ENCODE measurements at places on chromosomes 4 and X.

DNA sequence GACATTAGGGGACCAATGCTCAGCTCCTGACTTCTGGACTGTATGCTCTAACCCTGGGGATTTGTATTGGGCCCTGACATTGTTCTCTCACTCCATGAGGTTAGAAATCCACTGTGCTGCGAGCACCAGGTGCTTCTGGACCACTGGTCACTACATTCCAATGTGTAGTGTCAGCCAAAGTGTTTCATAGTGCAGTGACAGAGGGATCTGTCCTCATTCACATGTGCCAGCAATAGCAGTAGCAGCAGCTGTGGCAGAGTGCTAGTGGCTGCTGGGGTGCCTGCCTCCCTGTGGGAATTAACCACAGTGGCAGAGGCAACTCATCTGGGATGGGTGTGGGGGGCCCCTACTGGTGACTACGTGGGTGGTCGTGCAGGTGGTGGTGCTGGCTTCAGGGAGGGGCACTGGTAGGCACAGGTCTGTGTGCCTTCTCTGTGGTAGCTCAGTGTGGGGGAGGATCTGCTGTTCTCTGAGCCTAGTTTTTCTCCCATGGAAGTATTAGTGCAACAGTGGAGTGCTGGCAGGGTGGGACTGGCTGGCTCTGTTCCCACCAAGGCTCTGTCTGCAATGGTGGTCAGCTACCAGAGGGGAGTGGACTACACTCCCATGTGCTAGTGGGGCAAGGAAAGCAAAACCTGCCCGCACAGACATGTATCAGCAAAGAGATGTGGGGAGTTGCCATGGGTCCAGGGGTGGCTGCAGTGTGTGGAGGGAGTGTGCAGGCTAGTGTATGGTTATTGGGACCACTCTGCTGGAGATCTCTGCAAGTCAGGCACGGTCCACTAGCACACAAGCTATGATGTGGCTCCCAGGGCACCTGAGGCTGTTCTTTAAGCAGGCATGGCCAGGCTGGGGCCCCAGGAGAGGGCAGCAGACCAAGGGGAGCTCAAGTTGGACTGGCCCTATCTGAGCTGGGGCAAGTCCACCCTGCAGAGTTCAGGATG, 78.5 kb downstream of the SCLT1 start:
- DNase-seq, result no peak

- no peak for DNase-seq
Observed at GRCh38 chrX:23904096-23904495, 3.6 kb downstream of the APOO start.

DNA sequence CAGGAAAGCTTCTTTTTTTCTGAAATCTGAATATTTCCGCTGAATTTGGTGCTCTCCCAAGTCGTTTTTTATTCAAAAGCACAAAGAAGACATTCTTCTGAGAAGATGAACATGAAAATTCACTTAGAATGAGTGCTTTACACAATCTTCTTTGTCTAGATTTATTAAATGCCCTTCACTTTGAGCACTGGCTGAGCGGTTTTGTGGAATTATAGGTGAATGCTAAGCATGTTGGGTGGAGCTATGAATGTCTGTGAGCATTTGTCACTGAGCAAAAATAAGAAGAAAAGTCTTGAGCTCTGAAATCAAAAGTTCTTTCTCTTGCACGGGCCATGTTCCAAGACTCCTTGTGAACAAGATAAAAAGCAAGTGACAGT, 13.1 kb downstream of the GASK1B start:
- no peak for DNase-seq

DNA sequence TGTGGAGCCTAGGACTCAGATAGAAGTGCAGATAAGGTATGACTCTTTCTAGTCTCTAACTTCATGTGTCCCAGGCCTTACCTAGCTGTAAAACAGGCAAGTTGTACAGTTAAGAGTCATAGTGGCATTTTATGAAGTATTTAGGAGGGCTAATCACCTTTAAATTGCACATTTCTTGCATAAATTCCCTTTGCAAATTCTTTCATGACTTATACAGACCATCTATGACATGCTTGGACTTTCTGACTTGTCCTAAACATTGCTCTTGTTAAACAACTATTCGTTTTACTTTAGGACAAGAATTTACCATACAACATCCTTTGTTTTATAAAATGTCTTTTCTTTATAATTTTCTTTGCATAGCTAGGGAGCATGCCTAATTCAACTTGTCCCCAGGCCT, 7.8 kb upstream of the RRAGB start:
- no peak for DNase-seq

DNA sequence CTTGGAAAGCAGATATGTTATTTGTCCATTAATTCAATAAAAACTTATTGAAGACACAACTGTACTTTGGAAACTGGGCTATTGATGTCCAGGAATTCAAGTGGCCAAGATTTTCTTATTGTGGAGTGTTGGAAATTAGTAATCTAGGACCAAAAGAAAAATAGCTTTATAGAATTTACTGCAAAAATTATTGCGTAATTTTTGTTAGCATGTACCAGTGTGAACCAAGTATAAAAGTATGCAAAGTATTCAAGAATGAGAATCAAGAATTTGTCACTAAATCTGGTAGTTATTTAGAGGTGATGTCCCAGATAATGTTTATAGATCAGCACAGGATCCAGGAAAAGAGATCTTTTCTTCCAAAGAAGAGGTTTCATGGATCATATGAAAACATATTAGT, 468.9 kb upstream of the CTSO start:
- no peak for DNase-seq

GRCh38 chr4:130478406-130478805, 1382.5 kb downstream of the C4orf33 start:
- DNase-seq, result no peak

GRCh38 chr4:151555151-151555945, 146.4 kb downstream of the FHIP1A start:
- DNase-seq, result no peak

DNA sequence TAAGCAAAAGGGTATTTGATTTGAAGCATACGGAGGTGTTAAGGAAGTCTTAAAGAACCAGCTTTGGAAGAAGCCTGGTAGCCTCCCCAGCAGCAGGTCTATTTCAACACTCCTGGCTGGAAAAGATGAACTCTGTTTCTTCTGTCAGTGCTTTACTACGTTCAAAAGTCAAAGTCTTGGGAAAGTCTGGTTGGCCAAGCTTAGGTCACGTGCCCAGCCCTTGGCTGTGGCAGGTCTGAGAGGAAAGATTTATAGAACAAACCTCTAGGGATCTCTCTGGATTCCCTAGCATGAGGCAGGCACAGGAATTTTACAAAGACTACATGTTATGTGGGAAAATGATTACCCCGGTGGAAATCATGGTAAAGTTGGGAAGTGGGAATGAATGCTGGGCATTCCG, 8.6 kb upstream of the ARHGAP10 start:
- DNase-seq, result no peak

GRCh38 chr4:21921526-21922180, 26.9 kb downstream of the KCNIP4 start:
- no peak for DNase-seq

DNA sequence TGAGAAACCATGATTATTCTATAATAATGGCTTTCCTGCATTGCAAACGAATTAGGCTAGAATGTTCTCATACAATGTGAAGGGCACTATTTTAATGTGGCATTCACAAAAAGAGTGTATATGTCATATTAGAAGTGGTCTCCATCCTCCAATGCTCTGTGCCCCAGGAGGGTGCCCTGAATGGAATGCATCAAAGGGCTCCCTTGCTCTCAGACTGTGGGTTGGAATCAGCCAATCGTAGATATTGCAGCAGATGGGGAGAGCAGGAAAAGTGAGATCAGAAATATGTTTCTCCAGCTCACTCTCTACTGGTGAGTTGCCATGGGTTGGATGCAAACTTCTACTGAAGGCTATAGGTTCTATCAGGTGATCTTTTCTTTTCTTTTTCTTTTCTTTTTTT, 11.9 kb upstream of the NSUN7 start:
- no peak for DNase-seq

- no peak for DNase-seq
Observed at GRCh38 chr4:4440333-4441061, 53.6 kb downstream of the NSG1 start.

DNA sequence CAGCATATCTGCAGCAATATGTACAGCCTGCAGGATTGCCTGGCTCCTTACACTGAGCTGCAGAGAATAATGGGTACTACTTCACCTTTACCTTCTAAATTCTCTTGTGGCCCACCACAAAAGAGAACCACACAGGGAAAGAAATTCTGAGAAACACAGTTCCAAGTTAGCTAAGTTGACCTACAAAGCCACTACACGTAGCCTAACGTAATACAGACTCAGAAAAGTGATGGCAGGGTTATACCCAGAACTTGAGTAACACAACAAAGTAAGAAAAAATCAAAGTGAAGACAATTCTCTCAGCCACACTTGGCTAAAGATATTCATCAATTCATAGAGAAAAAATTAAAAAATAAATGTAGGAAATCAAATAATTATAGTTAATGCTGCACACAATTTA, 26.4 kb upstream of the SRPX start:
- no peak for DNase-seq

DNA sequence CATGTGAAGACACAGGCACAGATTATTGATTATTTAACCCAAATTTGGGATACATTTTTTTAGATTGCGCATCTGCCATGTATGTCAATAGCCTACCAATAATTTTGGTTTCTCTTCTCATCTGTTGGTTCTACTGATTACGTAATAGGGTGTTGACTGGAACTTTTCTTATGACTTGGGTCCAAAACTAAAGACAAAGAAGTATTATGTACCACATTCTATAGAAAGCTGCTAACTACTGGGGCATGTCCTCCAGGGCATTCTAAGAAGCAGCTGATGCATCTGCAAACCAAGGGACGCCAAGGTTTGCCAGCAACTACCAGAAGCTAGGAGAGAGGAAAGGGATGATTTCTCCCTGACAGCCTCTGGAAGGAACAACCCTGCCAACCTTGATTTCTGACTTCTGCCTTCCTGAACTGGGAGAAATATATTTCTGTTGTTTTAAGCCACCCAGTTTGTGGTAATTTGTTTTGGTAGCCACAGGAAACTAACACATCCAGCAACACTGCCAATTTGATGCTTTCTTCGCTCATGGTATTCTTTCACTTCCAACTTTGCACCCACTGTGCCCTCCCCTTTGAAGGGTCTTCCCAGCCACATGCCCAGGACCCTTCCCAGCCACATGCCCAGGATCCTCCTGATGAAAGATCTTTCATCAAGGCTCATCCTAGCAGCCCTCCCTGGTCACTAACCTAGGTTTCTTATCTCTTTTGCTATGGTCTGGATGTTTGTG, 15.9 kb upstream of the TLR1 start:
- no peak for DNase-seq

- no peak for DNase-seq
Observed at GRCh38 chrX:146208821-146209220, 391.2 kb downstream of the SLITRK2 start.

DNA sequence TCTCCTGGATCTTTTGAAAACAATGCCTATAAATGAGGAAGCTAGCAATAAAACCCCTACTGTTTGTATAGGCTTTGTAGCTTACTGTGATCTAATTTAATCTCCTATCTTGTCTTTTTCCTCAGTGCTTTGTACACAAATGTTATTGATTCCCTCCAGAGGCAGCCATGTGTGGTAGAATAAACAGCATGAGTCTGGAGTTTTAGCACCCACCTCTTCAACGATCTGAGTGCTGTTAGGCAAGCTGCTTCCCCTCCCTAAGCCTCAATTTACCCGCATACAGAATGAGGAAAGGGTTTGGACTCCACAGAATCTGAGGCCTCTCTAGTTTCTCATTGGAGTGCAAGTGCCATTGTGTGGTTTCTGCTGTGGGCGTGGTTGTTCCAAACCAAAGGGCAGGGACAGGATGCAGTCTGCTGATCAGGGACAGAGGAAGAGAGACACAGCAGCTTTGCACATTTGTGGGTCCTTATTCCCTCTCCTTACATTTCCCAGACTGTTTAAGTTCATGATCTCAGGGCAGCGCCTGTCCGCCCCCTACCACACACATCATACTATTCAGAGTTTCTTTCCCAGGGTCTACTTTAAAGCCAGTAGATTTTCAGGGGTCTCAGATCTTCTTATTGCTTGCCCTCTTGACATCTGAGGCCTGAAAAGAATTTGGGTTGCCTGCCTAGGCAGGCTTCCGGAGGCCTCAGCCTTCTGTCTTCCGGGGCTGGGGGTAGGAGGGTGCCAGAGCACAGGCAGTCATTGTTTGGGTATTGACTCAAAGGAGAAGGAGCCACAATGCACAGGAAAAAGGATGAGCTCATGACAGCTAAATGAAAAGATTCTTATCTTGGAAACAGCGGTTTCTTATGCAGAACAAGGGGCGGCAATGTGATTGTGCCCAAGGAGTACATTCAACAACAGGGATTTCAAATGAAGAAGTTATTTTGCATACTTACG, 114.9 kb upstream of the TEX13D start:
- DNase-seq, result peak; percentile 6

DNA sequence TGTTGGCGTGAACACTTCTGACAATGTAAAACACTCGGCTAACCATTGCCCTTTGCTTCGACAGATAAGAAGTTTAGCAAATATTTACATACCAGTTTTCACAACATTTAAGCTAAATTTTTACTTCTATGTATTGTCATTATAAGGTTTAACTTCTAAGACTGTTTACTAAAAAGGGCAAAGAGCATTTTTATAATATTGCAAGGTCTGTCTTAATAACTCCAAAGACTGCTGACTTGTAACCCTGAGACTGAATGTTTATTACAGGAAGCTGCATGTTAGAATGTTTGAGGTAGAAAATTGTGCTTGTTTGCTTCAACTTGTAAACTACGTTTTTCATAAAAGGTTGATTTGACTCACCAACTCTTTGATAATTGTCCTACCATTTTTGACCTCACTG, 213.2 kb upstream of the RPS6KA3 start:
- DNase-seq, result no peak

DNA sequence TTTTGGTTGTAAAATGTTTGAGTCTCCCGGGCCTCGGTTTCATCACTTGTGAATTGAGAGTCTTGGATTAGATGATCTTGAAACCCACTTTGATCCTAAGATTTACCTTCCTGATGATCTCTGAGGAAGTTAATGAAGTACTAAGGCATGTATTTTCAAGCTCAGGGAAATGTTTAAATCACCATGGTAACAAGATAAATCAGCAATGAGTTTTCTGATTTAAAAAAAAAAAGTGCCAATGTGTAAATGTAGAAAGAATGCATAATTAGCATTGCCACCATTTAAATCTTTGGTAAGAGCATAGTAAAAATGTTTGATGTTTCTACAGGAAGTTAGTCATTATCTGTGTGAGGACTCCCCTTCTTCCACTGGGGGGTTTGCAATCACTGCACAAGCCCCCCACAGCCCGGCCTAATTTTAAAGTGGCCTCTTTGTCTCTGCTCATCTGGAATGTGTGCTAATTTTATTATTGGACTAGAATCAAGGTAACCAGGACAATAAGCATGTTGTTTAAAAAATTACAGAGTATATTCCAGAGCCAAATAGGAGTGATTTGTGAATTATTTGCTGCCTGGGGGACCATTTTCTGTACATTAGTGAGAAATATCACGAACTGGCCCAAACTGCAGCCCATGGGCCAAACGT, 93.6 kb downstream of the SLC34A2 start:
- DNase-seq, result no peak

- DNase-seq, result no peak
Observed at GRCh38 chr4:173212379-173212778, 43.8 kb downstream of the GALNT7 start.

- DNase-seq, result no peak
Observed at GRCh38 chr4:77376788-77377460, 219.9 kb downstream of the CCNG2 start.

- no peak for DNase-seq
Observed at GRCh38 chrX:20463296-20464075, 196.8 kb upstream of the RPS6KA3 start.
